ENCODE measurements at places on chromosomes 16 and 17.

- no peak for DNase-seq
These were observed 22.9 kb downstream of the SEC14L1 start for GRCh38 chr17:77163511-77164280.

- DNase-seq: no peak
These were observed 20.1 kb upstream of the PIRT start for GRCh38 chr17:10857976-10858375.

DNA sequence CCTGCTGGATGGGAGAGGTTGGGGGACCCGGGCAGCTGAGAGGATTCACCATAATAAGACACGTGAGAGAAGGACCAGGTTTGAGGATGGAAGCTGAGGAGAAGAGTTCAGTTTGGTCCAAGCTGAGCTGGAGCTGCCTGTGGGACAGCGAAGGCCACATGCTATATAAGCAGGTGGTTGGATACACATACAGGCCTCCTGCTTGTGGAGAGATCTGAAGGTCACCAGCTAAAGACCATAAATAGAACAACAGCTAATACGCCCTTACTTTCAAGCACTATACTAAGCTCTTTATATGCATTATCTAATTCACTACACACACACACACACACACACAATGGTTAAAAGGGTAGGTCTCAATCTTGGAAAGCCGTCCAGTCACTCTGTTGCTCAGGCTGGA, 32.1 kb downstream of the DUSP14 start:
- DNase-seq: no peak

DNA sequence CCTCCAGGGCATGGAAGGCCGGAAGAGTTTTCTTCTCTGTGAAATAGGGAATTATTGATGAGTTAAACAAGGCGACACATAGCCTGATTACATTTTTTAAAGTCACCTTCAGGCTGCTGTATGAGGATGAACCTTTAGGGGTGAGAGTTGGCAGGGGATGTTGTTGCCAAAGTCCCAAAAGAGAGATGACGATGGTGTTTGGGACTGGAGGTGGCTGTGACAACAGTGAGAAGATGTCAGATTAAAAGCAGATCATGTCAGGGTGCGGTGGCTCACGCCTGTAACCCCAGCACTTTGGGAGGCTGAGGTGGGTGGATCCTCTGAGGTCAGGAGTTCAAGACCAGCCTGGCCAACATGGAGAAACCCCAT, 16.8 kb upstream of the ASGR2 start:
- DNase-seq: no peak

DNA sequence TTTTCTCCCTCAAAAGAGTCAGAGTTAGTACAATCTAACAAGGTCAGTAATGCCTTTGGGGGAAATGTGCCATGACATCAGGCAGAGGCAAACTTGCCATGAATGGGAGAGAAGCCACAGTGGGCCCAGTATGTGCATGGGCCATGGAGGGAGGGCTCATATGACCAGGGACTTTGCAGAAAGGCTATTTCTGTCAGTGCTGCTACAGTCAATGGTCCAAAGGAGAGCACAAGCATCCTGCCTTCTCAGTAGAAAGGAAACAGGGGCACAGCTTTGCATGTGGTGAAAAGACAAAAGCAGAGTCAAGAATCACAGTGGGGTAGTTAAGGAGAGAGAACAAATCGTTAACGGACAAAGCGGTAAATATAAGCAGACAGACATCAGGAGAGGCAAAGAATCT, 11.2 kb upstream of the CORO6 start:
- DNase-seq: no peak

DNA sequence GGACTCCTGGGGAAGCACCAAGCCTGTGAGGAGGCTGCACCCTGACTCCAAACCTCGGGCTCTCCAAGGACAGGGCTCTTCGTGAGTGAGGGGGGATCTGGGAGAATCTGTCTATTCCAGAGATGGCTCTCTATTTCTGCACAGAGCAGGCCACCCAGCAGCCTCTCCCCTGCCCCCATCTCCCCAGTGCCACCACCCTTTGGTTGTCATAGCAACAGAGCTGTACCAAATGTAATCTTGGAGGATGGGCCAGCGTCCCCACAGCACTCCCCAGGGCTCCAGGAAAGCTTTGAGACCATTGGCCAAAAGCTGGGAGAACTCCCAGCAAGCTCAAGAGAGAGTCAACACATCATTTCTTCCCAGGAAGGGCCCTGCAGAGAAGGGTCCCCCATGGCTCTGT, 49.3 kb downstream of the ABCC12 start:
- no peak for DNase-seq

DNA sequence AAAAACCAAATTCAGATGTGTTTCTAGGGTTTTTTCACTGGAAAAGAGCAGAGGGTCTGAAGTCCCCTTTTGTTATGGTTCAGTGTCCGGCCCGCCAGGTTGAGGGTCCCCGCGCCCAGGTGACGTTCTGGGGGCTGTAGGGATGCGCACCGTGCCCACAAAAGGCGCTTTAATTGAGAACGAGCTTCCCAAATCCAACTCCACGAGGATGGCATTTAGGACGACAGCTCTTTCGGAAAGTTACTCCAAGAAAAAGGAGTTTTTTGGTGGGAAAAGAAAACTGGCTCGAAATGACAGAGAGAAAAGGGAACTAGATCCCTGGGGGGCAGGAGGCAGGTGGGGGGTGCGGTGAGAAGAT, 15.9 kb upstream of the ZFHX3 start:
- no peak for DNase-seq

- DNase-seq: no peak
These were observed 648.5 kb upstream of the RBFOX1 start for GRCh38 chr16:6684076-6684673.

DNA sequence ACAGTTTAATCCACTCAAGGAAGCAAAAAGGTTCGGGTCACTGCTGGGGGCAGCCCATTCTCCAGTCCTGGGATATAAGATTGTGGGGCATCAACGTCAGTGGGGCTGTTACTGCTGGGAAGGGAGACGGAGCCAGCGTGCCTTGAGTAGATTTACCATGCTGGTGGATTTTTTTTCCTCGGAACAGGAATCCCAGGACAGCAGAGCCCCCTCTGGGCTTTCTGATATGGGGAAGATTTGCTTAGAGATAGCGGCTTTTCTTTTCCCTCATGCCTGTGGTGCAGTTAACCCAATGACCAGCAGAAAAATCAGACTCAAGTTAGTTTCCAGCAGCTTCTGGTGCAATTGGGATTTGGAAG, 35.4 kb downstream of the WSCD1 start:
- DNase-seq: no peak

- DNase-seq: no peak
These were observed 1.7 kb upstream of the MAZ start for GRCh38 chr16:29804455-29805231.

- DNase-seq: no peak
These were observed 34.7 kb upstream of the BRD7 start for GRCh38 chr16:50403491-50403890.

DNA sequence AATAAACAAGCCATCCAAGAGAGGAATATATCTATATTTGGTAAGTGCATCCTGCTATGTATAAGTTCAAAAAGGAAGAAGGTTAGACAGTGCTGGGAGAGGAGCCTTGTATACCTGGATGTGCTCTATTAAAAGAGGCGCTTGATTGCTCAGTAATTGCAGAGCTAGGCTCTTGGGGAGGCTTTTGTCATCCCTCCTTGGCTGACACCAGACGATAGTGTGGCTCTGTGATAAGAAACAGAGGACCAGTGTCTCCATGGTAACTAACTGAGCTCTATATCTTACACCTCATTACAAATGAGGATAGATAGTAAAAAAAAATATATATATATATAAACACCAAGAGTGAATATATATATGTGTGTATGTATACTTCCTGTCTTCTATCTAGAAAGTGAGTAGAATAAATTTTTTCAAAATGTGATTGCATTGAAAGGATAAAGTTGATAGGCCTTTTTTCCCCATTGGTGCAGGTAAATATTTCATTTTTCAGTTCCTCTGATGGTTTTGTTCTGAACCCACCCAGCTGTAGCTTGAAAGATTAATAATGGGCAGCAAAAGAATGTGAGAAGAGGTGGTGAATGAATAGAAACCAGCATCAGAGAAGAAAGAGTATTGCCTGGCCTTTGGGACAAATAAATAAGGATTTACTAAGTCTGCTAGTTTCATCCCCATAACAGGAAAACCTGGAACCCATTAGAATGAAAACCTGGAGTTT, 303.7 kb downstream of the ZFHX3 start:
- no peak for DNase-seq

DNA sequence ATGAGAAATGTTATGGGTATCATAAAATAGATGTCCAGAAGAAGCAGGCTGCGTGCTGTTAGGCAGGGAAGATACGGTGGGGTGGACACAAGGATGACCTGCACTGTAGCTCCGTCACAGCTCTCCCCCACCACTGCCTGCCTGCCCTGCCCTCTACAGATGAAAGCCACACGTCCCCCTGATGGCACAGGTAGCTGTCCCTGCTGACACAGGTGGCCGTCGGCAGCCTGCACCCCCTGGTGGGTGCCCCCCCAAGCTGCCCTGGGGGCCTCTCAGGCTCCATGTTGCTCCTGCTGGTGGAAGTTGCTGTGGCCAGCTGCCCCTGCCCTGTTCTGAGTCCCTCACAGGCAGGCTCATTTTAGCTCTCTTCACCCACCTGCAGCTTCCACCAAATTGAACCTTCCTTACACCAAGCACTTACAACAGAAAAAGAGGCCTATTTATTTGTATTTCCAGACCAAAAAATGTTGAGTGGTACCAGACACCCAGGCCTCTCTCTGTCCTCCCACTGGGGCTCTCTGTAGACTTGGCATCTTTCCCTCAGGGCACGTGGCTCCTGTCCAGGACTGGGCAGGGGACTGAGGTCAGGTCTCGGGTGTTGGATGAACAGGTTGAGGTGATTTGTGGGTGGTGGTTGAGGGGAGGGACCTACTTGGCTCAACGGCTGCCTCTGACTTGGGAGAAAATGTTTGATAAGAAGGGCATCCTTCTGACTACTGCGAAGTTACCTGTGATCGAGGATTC, 50.1 kb upstream of the CACNG5 start:
- no peak for DNase-seq

- no peak for DNase-seq
These were observed 33.5 kb downstream of the GNA13 start for GRCh38 chr17:65022751-65023700.

GRCh38 chr16:69654280-69654931, 72.0 kb downstream of the NQO1 start:
- DNase-seq: no peak

GRCh38 chr16:69542974-69543373, 22.8 kb upstream of the NFAT5 start:
- DNase-seq: no peak

DNA sequence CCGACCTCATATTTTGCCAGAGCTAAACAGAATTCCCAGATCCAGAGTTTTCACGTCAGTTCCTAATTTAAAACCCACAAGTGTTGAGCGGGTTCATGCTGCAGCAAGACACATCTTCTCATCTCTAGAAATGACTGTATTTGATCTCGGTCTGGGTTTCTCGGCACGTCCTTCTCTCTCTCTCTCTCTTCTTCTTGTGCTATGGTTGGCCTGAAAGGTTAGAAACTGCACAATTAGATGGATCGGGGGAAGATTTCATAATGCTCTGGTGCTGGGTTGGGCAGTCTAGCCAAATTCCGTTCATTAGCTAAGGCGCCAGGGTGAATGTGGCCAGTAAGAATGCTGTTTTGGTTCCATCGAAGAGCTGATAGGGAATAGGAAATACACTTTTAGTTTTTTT, 158.9 kb upstream of the NOG start:
- no peak for DNase-seq

DNA sequence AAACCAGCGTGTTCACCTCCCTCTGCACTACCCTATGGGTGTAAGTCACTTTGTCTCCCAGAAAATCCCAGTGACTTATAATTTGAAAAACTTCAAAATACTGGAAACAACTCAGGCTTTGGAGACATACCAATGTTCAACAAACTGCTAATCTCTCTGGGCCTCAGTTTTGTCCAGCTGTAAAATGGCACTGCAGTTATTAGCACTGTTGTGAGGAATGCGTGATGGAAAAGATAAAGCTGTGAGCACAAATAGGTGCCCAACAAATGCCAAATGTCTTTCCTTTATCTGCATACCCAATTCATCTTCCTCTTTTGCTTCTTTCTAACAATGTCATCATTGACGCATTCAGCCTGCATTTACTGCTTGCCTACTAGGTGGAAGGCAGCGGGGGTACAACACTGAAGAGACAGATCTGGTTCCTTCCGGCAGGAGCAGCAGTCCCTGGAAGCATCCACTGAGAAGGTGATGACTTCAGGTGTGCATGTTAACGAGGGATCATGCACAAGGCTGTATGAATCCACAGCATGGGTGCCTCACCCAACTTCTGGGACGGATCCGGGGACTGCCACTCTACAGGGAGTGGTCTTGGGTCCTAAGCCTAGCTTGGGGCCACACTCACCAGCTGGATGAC, 63.4 kb downstream of the CYTH1 start:
- DNase-seq: no peak

- DNase-seq: no peak
These were observed 25.5 kb upstream of the BEAN1 start for GRCh38 chr16:66401610-66402009.

DNA sequence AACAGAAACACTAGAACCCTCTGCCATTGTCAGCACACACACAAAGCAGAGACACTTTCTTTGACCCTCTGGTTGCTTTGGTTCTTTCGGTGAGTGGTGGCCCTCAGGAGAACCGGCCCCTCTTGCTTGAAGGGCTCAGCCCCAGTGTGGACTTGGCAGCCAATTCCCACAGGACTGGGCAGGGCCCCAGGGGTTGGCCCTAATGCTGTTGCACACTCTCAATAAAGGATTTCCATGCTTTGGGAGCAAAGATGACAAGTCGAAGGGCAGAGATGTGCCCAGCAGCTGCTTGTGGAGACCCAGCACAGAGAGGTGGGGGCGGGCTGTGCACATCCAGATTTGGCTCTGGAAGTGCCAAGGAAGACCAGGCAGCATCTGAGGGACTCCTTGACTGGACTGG, 149.0 kb downstream of the NTN1 start:
- no peak for DNase-seq

GRCh38 chr16:13378151-13378550, 476.8 kb downstream of the SHISA9 start:
- DNase-seq: no peak
